ENCODE measurements at places on chromosomes 1 and 21.

GRCh38 chr1:115456441-115456961 lies 118.5 kb upstream of the NGF start:
- no peak for DNase-seq

- no peak for DNase-seq
These were observed 206.9 kb downstream of the ASTN1 start for GRCh38 chr1:176957603-176958002.

DNA sequence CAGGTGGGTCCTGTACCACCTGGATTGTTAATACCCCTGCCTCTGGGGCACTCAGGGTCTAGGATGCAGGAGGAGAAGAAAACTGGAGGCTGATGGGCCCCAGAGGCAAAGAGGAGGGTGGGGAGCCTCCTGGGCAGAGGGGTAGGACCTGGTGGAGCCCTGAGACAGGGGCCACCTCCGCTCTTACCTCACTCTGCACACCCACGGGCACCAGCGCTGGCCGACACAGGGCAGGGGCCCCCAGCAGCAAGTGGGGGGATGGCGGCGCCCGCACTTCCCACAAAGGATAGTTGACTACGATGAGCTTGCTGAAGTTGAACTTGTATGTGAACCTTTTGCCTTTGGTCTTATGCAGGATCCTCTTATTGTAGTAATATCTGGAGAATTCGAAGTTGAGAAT lies 1.1 kb downstream of the ETV3L start:
- DNase-seq, result no peak

GRCh38 chr1:78408810-78409209 lies 82.0 kb upstream of the PTGFR start:
- no peak for DNase-seq

DNA sequence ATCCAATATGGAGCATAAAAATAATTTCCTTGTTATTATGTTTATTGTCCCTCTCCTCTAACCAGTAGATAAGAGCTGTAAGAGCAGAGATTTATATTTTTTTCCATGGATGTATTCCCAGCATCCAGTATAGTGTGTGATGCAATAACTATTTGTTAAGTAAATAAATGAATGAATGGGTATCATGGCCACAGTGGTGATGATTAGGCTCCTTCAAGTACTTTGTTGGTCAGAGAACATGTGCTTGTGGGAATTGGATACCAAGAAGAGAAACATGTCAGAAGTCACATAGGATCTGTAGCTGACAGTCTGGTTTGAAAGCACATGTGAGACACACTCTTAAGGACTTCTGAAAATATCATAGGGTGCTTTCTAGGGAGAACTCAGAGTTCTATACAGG lies 588.5 kb downstream of the AGBL4 start:
- DNase-seq, result no peak

DNA sequence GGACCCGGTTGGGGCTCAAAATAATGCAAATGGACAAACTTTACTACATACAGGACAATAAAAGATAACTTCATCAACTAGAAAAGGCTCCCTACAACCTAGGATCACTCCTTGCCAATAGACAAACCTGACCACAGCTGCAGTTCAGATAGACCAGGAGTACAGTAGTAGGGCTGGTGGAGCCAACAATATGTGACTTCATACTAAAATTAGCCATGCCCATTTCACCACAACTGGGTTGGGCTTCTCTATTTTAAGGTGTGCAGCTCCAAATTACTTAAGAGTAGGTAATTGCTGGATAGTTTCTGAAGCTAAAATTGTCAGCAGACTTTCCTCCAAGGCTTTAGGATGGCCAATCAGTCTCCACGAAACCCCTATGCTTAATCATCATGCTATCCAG lies 3.9 kb downstream of the DENND1B start:
- no peak for DNase-seq

GRCh38 chr1:187621951-187622350 lies 793.2 kb downstream of the PLA2G4A start:
- no peak for DNase-seq

DNA sequence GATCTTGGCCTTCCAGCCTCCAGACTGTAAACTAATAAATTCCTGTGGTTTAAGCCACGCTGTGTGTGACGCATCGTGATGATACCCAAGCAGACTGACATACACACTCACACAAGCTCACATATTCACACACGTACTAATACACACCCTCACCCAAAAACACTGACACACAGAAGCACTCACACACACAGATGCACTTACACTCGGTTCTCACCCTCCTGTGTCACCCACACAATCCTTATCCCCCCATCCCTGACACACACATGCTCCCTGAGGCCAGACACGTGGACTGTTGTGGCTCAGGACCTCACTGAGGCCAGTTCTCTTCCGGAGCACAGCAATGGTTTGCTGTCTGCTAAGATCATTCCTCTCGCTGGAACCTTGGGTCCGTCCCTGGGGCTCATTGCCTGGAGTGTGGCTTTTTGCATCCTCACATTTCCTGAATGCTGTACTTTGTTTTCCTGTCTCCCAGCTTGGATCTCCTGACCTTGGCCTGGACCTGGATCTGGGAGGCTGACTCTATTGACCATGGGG lies 76.9 kb upstream of the LYST start:
- no peak for DNase-seq

GRCh38 chr1:2135441-2135841 lies 59.1 kb downstream of the FAAP20 start:
- no peak for DNase-seq

DNA sequence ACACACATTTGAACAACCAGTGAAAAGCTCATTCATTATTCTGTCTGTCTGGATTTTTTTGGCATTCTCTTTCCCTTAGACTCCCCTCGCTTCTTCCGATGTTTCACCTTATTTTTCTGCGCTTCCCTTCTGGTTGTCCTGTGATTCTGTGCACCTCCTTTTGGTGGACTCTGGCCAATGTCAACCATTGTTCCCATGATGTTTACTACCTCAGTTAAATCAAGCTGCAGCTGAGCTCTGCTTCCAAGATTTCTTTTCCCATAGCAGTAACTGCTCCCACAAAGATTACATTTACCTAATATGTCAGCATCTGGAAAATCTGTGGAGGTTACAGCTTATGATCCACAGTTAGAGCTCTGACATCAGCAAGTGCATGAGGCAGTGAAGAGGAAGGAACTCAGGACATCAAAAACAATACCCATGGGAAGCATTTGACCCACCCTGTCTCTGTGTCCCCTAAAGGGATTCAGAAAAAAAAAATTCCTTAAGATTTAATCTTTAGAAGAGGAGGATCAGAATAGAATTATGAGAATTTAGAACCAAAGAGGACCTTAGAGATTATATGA lies 69.9 kb upstream of the ADAMTS5 start:
- DNase-seq, result no peak

DNA sequence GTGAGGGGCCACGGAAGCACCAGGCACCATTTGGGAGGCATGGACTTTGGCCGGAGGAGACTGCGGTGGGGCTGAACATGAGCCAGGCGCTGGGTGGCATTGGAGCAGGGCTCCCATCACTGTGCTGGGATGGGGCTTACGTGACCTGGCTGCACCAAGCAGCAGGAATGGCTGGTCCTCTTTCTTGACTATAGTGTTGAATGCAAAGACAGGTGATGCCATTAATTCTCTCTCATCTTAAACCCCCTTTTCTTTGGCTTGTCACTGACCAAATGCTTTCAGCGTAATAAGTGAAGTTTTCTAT lies 447.9 kb downstream of the CAMTA1 start:
- DNase-seq, result no peak

DNA sequence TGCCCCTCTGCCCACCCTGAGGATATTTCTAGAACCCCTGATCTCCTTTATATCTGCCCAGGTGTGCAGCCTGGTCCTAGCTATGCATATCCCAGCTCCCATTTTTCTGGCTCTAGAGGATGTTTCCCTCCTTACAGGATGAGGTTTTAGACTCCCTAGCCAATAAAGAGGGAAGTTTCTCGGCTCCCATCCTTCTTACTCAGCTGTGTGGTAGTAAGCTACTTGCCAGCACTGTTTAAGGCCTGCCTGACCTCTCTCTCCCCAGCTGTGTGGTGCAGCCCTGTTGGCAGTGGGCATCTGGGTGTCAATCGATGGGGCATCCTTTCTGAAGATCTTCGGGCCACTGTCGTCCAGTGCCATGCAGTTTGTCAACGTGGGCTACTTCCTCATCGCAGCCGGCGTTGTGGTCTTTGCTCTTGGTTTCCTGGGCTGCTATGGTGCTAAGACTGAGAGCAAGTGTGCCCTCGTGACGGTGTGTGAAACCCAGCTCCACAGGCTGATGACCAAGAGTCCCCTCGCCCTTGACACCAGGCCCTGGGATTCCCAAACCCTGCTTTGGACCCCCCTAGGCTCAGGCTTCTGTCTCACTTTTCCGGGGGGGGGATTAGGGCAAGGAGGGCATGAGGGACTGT lies 7.8 kb upstream of the P3R3URF start:
- no peak for DNase-seq

DNA sequence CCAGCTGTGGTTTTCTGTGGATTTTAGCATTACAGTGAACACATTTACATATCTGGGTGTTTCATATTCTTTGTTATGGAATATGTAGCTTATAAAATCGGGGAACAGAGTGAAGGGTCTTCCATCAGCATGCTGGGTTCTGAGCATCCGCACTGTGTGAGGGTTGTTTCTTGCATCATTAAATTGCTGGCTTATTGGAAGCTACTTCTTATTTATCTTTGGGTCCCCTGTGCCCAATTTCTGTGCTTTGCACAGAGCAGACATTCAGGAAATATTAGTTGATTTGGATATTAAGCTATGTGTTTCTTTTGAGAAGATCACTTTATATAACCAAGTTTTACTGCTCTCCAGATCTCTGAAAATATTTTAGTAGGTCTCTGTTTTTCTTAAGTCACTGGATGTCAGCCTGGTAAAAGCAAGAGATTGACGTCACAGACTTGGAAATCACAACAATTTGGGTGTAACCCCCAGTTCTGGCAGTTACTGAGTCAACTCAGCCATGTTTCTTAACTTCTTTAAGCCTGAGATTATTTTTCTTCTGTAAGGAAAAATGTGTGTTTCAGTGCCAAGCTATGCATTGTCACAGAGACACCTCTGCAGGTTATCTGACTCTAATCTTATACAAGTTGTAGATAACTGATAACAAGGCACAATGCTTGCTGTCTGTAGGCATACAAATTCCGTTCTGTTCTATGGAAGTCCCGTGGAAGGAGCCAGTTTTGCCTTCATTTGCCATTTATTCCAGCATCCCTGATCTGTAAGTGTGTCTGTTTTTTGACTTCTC lies 258.3 kb upstream of the KAZN start:
- DNase-seq, result no peak

DNA sequence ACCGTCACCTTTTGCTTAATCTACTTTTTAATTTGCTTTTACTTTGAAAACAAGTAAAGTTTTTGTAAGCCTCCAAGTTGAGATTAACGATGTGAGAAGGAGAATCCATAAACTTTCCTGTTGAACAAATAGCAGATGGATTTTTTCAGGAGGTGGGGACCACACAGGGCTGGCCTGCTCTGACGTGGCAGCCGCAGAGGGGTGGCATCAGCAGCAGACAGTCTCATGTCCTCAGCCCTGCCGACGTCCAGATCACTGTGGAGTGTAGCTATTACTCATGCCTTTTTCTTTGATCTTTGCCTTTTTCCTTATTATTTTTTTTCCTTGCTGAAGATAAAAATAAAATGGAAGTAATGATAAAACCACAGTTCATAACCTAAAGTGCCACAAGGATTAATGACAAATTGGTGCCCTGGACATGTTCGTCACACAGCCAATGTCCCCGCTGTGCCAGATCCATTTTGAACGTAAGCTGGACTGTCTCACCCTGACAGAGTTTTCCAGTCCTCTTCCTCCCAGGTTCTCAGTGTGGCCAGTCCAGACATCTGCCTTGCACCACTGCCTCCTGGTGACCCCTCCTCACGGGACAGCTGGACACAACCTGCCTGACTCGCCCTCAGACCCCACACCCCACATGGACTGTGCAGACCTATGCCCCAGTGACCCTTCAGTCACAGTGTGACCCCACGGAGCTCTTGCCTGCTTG lies 15.4 kb upstream of the ZBTB21 start:
- DNase-seq, result no peak

DNA sequence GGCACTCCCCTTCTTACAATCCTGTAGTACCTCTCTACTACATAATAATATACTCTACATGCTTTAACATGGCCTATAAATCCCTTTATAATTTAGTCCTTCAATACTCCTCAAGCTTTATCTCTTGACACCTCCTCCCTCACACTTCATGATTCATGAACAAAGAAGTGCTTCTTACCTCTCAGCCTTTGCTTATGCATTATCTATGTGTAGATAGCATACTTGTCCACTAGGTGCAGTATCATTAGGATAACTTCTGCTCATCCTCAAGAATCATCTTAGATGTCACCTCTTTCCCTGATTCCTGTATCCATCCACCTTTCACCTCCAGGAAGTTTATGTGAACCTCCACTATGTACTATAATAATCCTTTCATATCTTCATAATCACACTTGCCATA lies 74.4 kb downstream of the COL24A1 start:
- no peak for DNase-seq

- no peak for DNase-seq
These were observed 130.6 kb downstream of the TGFB2 start for GRCh38 chr1:218475699-218476098.

GRCh38 chr1:209443975-209444651 lies 139.4 kb upstream of the CAMK1G start:
- no peak for DNase-seq

DNA sequence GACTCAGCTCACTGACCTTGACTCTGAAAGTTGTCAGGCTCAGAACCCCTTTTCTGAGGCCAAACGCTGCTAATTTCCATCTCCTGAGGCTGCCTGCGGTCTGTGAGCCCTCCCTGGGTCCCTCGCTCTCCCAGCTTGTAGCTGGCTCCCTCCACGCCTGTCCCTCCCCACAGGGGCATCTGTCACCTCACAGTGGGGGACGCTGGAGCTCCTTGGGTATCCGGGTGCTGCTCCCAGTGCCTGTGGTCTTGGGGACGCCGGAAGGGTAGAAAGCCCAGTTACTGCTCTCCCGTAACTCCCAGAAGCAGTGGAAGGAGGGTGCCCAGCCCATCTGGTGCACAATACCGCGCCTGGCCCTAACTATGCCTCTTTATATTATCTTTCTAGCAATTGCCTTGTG lies 13.0 kb upstream of the MMEL1 start:
- DNase-seq, result no peak

DNA sequence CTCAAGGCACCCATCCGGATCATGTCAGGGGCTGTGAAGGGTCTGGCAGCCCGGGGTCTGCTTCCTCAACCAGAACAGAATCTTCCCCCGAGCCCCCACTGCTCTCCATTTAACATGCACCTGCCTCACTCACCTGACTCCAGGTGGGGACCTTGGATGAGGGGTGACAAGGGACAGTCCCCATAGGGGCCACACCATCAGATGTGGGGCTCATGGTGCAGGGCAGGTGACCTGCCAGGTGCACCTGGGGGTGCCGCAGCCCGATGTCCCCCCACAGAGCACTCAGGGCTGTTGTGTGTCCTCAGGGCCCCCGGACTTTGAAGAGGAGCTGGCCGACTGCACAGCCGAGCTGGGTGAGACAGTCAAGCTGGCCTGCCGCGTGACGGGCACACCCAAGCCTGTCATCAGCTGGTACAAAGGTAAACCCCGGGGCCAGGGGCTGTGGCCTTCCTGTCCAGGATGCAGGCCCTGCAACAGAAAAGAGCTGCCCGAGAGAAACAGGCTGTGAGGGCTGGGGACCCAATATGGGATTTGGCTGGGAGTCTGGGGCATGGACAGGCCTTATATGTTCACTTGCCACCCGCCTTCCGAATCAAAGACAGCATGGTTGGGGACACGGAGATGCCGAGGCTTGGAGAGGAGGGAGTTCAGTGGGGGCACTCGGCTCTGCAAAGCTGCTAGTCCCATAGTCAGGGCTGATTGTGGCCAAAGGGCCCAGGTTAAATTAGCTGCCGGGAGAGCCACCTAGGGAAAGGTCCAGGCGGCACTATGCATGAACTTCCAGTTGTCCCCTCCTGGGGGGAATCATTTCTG lies 64.6 kb downstream of the TRIM11 start:
- DNase-seq, result no peak

GRCh38 chr1:65538086-65538485 lies 117.6 kb downstream of the LEPR start:
- no peak for DNase-seq
